Effector memory CD4-positive, alpha-beta T cell (primary cell): ENCODE measurements at places on chromosomes 2 and 18.

- H3K4me1 ChIP-seq: no peaks in the 10 kb centered on the region
- no peak for DNase-seq
- H3K36me3 ChIP-seq: no peaks in the 10 kb centered on the region
- H3K4me3 ChIP-seq: no peak overlapping the region
- H3K27ac ChIP-seq: no peak overlapping the region
Observed at GRCh38 chr2:137826373-137827372, 137.6 kb upstream of the HNMT start.

- no peak overlapping the region for H3K27ac ChIP-seq
- no peak overlapping the region for H3K4me3 ChIP-seq
- DNase-seq: no peak
- no peaks in the 10 kb centered on the region for H3K27me3 ChIP-seq
- no peaks in the 10 kb centered on the region for H3K36me3 ChIP-seq
Observed at GRCh38 chr2:157508676-157509075, 64.8 kb upstream of the CYTIP start.

GRCh38 chr2:141968433-141968832 lies 162.4 kb downstream of the LRP1B start:
- no peaks in the 10 kb centered on the region for H3K36me3 ChIP-seq
- H3K27ac ChIP-seq: no peak overlapping the region
- no peak for DNase-seq
- no peaks in the 10 kb centered on the region for H3K27me3 ChIP-seq
- H3K4me1 ChIP-seq: no peaks in the 10 kb centered on the region

DNA sequence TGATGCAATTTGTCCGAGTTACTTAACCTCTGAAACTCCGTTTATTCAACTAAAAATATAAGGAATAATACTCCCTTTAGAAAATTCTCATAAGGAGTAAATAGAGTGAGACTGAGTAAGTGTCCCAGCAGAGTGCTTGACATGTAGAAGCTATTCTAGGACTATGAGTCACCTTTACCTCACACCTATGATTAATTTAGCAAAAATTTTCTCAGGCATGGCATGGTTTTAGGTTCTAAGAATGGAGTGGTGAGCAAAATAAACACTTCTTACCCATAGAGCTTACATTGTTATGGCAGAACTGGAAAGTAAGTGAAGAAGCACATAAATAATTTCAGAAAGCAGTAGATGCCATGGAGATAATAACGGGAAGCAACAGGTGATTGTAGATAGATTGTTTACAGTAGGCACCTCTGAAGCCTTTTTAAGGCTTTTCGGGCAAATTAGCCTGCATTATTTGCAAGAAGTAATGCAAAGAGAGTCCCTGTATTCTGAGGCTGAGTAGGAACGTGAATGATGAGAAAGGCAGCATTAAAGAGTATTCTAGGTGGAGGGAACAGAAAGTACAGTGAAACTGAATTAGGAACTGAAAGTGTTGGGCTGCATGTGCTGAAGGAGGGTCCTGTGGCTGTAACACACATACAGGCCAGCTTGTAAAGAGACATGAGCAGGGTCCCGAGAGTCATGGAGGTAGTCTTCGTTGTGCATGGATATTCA lies 209.2 kb downstream of the ZNF407 start:
- no peak overlapping the region for H3K27ac ChIP-seq
- no peaks in the 10 kb centered on the region for H3K36me3 ChIP-seq
- no peak for DNase-seq
- no peak overlapping the region for H3K4me3 ChIP-seq
- no peaks in the 10 kb centered on the region for H3K4me1 ChIP-seq
- no peaks in the 10 kb centered on the region for H3K27me3 ChIP-seq

- no peaks in the 10 kb centered on the region for H3K27me3 ChIP-seq
- H3K4me3 ChIP-seq: no peak overlapping the region
- no peaks in the 10 kb centered on the region for H3K36me3 ChIP-seq
- H3K27ac ChIP-seq: no peak overlapping the region
- no peak for DNase-seq
Observed at GRCh38 chr2:24579053-24579803, 88.2 kb downstream of the NCOA1 start.

DNA sequence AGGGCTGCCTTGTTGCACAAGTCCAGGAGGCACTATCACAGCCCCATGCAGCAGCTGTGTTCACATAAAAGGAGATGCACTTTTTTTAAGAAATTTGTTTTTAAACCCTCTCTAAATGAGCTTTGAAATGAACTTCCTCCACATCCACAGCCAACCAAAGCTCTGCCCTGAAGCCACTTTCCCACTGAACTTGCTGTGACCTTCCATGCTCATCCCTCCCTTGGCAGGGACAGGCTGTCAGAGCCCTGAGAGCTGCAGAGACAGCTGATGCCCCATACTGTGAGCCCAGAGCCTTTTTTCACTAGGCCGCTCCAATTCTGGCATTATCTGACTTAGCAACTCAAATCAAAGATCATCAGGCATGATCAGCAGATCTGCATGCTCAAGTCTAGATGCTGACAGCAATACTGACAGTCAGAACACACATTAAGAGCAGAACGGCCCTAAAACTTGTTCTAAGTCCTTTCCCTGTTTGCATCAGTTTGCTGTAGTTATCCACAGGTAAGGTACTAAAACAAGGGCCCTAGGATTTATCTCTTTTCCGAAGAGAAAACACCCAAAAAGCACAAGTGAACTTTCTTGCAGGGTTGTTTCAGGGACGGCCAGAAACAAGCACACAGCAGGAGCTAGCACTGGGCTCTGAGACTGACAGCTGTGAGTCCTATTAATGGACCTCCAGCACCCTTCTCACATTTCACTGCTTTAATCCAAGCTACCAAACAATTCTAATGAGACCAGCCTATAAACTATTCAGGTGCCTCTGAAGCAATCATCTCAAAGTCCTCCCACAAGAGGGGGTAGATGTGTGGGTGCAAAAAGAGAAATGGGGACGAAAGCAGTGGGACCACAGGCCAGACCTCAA lies 34.9 kb downstream of the RNU4ATAC start:
- H3K27me3 ChIP-seq: no peaks in the 10 kb centered on the region
- H3K27ac ChIP-seq: no peak overlapping the region
- no peaks in the 10 kb centered on the region for H3K36me3 ChIP-seq

GRCh38 chr2:223338016-223338415 lies 264.1 kb downstream of the SCG2 start:
- no peak overlapping the region for H3K4me3 ChIP-seq
- no peaks in the 10 kb centered on the region for H3K4me1 ChIP-seq
- H3K36me3 ChIP-seq: no peaks in the 10 kb centered on the region
- H3K27me3 ChIP-seq: no peaks in the 10 kb centered on the region
- no peak overlapping the region for H3K27ac ChIP-seq

GRCh38 chr2:134515137-134515536 lies 203.7 kb downstream of the TMEM163 start:
- H3K4me3 ChIP-seq: no peak overlapping the region
- DNase-seq: no peak
- no peaks in the 10 kb centered on the region for H3K4me1 ChIP-seq
- no peaks in the 10 kb centered on the region for H3K27me3 ChIP-seq

GRCh38 chr2:11856095-11856494 lies 109.7 kb downstream of the LPIN1 start:
- no peak overlapping the region for H3K27ac ChIP-seq
- no peak for DNase-seq

- H3K27me3 ChIP-seq: no peaks in the 10 kb centered on the region
- no peak overlapping the region for H3K4me3 ChIP-seq
- DNase-seq: no peak
- no peaks in the 10 kb centered on the region for H3K4me1 ChIP-seq
- H3K36me3 ChIP-seq: no peaks in the 10 kb centered on the region
Observed at GRCh38 chr18:10705786-10706185, 180.0 kb downstream of the NAPG start.

GRCh38 chr18:37175727-37176620 lies 347.0 kb downstream of the KIAA1328 start:
- no peaks in the 10 kb centered on the region for H3K36me3 ChIP-seq
- no peaks in the 10 kb centered on the region for H3K27me3 ChIP-seq
- no peak overlapping the region for H3K4me3 ChIP-seq
- H3K4me1 ChIP-seq: no peaks in the 10 kb centered on the region
- DNase-seq: no peak

GRCh38 chr2:144180131-144180530 lies 339.8 kb downstream of the ZEB2 start:
- no peaks in the 10 kb centered on the region for H3K36me3 ChIP-seq
- no peak for DNase-seq
- H3K27me3 ChIP-seq: no peaks in the 10 kb centered on the region
- no peak overlapping the region for H3K27ac ChIP-seq
- H3K4me3 ChIP-seq: no peak overlapping the region

GRCh38 chr18:3611313-3612090 lies 161.5 kb downstream of the TGIF1 start:
- no peak overlapping the region for H3K4me3 ChIP-seq
- no peak for DNase-seq
- peaks cover 3% of the 10 kb centered on the region for H3K4me1 ChIP-seq
- H3K36me3 ChIP-seq: no peaks in the 10 kb centered on the region
- H3K27ac ChIP-seq: no peak overlapping the region

GRCh38 chr2:215907147-215907546 lies 106.2 kb downstream of the MREG start:
- no peaks in the 10 kb centered on the region for H3K4me1 ChIP-seq
- H3K36me3 ChIP-seq: no peaks in the 10 kb centered on the region
- H3K4me3 ChIP-seq: no peak overlapping the region
- no peak for DNase-seq
- H3K27me3 ChIP-seq: no peaks in the 10 kb centered on the region

DNA sequence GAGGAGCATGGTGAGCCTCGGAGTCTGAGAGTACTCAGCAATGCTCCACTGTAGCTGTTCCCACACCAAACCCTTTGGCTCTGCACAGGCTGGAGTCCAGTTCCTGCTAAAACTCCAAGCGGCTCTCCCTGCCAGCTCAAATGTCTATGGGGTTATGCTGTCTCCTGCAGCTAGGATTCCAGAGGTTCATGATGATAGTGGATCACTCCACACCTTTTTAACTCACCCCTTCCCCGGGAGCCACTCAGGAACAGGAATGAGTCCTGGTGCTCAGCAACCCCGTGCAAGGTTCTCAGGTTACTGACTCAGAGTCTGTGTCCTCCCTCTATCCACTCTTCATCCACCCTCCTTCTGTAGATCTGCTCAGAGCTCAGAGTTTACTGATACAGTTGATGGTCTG lies 410.0 kb downstream of the CDH19 start:
- no peak for DNase-seq
- H3K4me1 ChIP-seq: no peaks in the 10 kb centered on the region
- H3K27me3 ChIP-seq: no peaks in the 10 kb centered on the region
- H3K27ac ChIP-seq: no peak overlapping the region
- H3K36me3 ChIP-seq: no peaks in the 10 kb centered on the region

DNA sequence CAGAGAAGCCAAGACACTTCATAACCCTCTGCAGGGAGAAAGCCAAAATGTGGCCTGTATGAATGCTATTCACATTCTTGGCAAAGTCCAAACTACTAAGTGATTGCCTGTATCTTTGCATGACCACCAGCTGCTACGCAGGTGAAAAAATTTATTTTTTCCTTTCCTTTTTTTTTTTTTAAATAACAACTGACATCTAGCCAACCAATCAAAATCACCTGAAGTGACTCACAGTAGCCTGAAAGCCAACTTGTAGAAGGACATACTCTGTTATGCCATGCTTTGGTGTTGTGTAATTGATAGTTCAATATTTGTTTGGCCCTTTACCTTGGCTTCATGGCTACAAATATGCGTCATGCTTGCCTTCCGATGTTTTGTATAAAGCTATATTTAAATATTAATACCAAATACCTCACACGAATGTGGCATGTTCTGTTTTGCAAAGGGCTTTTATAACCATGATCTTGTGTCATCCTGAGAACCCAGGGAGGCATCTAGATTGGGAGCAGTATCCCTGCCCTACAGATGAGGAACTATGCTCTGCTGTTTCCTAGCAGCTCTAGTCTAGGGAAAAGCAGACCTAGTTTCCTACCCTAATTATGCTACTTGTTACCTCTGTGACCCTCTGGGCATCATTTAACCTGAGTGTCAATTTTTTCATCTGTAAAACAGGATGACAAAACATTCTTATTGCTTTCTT lies 102.1 kb downstream of the MYOM1 start:
- no peak overlapping the region for H3K27ac ChIP-seq
- H3K4me3 ChIP-seq: no peak overlapping the region
- no peak for DNase-seq
- no peaks in the 10 kb centered on the region for H3K4me1 ChIP-seq
- no peaks in the 10 kb centered on the region for H3K36me3 ChIP-seq
- H3K27me3 ChIP-seq: no peaks in the 10 kb centered on the region

DNA sequence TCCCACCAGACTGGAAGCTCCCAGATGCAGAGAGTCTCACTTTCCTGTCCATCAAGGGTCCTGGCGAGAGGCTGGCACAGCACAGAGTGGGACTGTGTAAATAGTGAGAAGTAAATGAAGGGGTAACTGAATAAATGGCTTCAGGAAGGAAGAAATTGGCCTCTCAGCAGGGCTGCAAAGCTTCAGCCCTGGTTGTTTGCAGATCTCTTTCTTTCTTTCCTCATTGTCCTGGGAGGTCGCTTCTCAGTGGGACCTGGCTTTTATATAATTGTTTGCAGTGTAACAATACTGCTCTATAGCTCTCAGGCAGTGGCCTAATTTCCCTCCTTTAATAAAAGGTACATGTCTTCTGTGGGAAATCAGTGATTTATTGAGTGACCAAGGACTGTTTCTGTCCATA lies 74.9 kb upstream of the GPR45 start:
- H3K4me1 ChIP-seq: no peaks in the 10 kb centered on the region
- no peak overlapping the region for H3K27ac ChIP-seq
- no peaks in the 10 kb centered on the region for H3K27me3 ChIP-seq
- no peaks in the 10 kb centered on the region for H3K36me3 ChIP-seq
- no peak for DNase-seq

DNA sequence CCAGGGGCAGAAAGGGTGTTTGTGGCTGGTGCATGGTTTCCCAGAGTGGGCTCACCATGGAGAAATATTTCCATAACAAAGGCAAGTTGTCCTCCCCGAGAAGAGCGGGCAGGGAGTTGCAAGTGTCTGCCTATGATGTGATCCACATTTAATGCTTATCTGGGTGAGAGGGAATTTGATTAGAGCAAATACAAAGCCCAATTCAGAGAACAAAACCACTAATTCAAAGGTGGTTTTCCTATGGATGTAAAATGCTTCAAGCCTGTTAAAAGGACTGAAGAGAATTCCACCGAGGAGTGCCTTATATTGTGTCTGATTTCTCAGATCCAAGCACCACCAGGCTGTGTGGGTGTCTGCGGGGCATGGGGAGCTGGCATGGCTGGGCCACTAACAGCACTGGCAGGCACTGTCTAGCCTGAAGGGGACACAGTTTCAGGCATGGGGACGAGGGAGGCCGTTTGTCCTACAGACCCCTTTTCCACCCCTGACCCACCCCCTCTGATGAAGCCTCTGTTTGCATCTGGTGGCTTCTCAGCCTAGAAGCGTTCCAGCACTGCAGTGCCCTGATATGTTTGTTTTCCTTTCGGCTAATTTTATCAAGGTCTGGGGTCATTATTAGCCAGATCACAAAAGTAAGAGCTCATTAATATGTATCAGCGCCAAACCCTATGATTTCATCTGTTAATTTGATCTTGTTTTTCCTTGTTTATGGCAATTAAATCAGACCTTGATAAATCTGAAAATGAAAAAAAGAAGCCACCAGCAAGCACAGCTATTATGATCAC lies 357.3 kb downstream of the HRH4 start:
- no peak overlapping the region for H3K27ac ChIP-seq
- H3K36me3 ChIP-seq: no peaks in the 10 kb centered on the region
- no peak for DNase-seq
- no peaks in the 10 kb centered on the region for H3K27me3 ChIP-seq

- H3K27me3 ChIP-seq: no peaks in the 10 kb centered on the region
- no peaks in the 10 kb centered on the region for H3K4me1 ChIP-seq
- DNase-seq: no peak
- no peaks in the 10 kb centered on the region for H3K36me3 ChIP-seq
- H3K27ac ChIP-seq: no peak overlapping the region
Observed at GRCh38 chr2:238585836-238586821, 159.4 kb downstream of the ASB1 start.

GRCh38 chr2:219396863-219397457 lies 9.2 kb upstream of the DNPEP start:
- H3K4me3 ChIP-seq: no peak overlapping the region
- no peak overlapping the region for H3K27ac ChIP-seq
- H3K36me3 ChIP-seq: no peaks in the 10 kb centered on the region
- H3K27me3 ChIP-seq: no peaks in the 10 kb centered on the region
- H3K4me1 ChIP-seq: peaks cover 7% of the 10 kb centered on the region
- no peak for DNase-seq
